ENCODE measurements at places on chromosomes 3 and 15.
A peak's percentile ranks its signal among the peaks of the same experiment; 100 is the strongest.

DNA sequence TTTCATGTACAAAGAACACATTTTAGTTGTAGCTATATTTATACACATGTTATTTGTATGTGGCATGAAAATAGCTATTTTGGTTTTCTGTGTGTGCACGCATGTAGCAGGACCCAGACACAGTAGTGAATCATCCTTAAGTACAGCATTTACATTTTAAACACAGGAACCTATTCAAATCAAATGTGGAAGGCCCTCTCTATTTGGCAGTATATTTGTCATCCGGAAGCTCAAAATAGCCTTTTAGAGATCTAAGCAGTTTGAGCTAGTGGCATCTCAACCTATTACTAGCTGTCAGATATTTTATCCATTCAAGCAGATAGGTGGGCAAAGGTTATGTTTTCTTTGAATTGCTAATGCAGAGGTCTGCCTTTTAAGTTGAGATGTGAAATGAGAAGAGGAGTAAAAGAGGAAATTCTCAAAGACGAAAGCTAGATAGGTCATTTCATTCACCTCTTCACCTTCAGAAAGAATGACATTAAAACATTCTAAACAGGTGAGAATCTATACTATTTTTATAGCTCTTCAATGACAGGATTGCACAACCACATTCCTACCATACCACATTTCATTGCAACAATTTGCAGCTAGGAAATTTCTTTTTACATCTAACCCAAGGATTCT is 46.3 kb upstream of the TIPARP start:
- peak; percentile 51 for DNase-seq

DNA sequence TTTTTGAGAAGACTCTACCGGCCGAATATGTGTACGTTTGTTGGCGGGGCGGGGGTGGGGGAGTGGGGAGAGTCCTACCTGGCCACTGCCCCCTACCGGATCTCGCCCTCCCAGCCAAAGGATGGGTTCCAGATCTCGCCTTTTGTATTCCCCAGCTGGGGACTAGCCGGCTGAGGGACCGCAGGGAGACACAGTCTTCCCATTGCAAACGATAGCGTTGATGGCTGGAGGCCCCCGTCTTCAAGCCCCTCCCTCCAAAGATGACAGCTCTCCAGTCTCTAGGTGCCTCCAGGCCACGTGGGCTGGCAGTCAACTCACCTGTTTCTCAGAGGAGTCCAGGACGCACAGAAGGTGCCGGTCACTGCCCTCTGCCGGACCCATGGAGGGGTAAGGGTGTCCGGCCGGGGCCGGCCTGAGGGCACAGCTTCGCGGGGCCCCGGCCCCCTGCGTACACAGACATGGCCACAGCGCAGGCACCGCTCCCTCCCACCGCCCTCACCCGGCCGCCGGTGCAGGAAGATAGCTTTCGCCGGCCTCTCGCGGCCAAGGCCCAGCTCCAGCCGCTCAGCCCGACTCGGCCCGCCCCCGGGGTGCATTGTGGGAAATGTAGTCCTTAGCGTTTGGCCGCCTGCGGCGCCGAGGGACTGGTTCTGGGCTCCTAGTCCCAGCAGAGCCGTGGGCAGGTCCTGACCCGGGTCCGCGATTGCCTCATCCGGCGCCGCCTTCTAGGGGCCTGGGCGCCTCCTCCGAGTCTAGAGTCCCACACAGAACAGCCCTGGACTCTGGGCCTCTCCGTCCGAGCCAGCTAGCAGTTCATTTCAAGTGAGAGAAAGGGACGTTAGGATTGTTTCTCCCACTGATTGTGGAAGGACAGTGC is at the start of gene MON1A:
Gene MON1A (minus strand): TSS at position 521 of the 877 bp plus-strand sequence. CDS start 16,465 bp downstream, outside the sequence.
- peak; percentile 95 for DNase-seq

GRCh38 chr3:37492468-37492867 is 318.1 kb upstream of the LRRFIP2 start:
- peak; percentile 14 for DNase-seq

GRCh38 chr3:134340362-134340981 is 33.8 kb downstream of the AMOTL2 start:
- DNase-seq, result no peak

DNA sequence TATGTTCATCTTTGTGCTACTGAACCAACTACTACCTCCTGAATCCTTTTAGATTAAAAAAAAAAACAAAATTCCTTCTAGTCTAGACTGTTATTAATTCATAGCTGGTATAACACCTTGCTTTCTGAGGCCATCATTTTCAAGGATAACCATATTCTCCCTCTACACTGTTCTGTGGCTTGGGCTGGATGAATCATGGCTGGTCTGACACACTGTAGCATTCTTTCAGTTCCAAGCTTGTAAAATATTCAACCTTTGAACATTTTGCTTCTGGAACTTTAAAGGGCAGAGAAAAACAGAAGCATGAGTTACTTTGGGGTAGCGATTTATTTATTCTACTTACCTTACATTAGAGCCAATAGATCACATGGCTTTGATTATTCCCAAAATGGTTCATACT is 7.6 kb downstream of the HSPBAP1 start:
- no peak for DNase-seq

DNA sequence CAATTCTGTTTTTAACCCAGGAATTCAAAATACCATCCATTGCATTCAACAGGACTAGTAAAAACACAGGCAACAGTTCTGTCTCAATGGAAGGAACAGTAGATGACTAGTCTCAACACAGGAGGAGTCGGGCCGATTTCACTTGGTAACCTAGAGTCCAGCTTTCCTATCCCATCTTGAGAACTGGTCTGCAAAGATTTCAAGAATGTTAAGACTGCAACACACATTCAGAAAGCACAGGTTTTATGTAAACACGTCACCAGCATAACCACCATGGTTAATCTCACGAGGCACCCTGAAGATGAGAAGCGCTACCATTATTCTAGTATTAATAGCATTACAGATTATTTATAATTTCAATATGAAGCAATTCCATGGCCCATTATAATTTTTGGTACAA is 22.0 kb downstream of the UQCC5 start:
- DNase-seq, result no peak

DNA sequence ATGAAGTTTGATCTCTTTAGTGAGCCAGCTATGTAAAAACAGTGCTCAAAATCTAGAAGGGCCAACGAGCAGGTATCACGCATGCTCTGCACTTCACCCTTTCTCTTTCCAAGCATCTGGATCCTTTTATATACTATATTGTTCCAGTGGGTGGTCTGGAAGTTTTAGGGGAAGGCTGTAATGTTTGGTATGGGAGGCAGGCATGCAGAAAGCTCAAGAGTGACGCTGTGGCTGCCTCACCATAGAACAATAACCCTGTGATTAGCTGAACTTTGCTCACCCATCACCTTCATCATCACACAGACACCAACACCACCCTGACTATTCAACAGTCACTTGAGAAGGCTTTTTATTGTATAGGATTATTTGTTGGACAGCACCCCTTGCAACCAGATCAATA is 81.6 kb downstream of the FBN1 start:
- DNase-seq, result no peak

GRCh38 chr3:54283470-54283869 is 161.1 kb downstream of the CACNA2D3 start:
- no peak for DNase-seq

DNA sequence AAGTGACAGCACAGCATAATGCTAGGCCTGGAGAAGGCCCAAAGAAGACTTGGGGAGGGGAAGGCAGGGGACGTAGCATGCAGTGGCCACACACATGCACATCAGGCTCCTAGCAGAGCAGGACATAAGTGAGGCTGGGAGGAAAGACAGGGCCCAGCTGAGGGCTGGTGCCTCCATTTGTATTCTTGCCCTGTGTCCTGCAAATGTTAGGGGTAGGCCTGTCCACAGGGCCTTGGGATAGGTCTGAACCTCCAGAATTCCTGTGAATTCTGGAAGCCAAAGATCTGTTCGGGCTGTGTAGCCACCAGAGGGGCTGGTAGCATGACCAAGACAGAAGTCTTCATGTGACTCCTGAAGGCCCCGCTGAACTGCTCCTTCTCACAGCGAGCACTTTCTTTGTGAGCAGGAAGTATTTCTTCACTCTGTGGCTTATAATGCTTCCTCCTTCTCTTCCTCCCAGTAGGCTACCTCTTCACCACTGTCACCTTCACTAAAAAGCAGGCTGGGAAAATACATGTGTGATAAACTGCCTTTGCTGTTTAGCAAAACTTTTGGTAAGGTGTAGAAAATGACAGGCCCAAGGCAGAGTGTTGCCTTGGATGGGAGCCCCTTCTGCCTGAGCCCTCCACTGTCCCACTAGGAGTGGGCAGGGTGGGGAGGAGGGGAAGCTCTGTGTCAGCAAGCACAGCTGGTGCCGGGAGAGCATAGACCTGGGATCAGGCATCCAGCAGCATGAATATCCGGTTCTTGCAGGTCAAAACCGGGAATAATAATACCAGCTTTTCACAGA is 8.4 kb downstream of the CERS3 start:
- DNase-seq, result no peak

DNA sequence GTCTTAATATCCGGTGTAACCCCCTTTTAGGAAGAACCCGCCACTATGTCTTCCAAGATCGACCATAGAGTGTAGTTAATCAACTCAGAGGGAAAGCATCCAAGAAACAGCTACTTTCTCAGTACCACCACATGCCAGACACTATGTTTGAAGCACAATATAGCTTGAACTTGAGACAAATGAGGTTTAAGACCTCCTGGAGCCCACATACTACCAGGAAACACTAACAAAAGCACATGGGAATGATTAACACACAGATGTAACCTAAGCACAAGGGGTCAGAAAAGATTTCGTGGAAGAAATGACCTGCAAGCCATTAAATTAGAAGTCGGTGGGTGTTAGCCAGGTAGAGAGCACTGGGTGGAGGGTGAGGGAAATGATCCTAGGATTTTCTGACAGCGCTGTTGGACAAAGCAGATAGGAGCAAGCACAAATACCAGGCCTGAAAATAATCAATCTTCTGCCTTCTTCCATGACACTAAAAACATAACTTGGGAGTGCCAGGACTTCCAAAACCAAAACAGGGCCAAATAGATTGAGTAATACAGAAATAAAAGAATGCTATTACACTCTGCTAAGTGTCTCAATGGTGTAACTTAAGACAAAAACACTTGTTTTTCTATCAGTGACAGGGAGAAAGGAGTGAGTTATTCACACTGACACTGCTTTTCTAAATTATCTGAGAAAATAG is 213.7 kb downstream of the FOXP1 start:
- DNase-seq, result no peak

GRCh38 chr3:72259755-72260587 is 475.0 kb upstream of the PROK2 start:
- DNase-seq, result no peak
